ENCODE measurements at places on chromosomes 5 and 9.

GRCh38 chr9:113922160-113922559 lies 46.1 kb downstream of the ZNF618 start:
- DNase-seq: no peak
- no peak overlapping the region for H3K27ac ChIP-seq
- H3K4me1 ChIP-seq: no peaks in the 10 kb centered on the region
- H3K4me3 ChIP-seq: no peak overlapping the region

- H3K27ac ChIP-seq: no peak overlapping the region
- H3K27me3 ChIP-seq: no peaks in the 10 kb centered on the region
- no peaks in the 10 kb centered on the region for H3K36me3 ChIP-seq
- no peak for DNase-seq
- no peaks in the 10 kb centered on the region for H3K4me1 ChIP-seq
Measured at GRCh38 chr5:175121457-175121856, 322.5 kb downstream of the DRD1 start.

DNA sequence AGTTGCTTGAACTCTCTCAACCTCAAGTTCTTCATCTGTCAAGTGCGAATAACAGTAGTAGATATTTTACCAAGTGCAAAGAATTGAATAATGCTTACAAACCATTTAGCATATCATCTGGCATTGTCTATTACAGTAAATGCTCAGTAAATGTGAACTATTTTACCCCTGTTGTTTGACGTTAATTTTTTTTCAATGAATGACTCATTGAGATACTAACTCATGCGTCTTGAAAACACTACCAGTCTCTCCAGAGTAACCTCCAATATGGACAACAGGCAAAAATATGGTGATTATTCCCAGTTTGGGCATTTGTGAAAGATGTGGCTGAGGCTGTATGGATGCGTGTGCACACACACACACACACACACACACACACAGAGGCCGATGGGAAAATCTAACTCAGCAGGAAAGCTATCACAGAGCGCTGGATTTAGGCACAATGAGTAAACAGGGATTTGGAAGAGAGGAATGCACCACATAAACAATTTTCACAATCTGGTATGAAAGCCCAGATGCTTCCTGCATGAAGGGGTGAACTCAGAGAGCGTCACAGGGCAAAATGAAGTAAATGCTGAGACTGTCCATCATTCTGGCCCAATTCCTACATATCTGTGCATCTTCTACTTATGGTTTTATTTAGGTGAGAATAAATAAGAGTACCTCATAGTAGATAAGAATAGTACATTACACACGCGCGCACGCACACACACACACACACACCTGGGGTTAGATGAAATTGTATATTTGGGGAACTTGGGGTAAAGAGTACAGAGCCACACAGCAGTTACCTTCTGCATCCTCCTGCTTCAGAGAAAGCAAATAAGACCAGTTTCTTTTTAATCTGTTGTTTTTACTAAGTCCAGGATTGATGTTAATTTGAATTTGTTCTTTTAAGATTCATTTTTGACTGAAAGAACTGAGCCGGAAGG lies 128.7 kb downstream of the PALM2AKAP2 start:
- peaks cover 32% of the 10 kb centered on the region for H3K4me1 ChIP-seq
- H3K36me3 ChIP-seq: no peaks in the 10 kb centered on the region
- H3K27ac ChIP-seq: no peak overlapping the region
- H3K27me3 ChIP-seq: no peaks in the 10 kb centered on the region
- DNase-seq: no peak

- H3K36me3 ChIP-seq: no peaks in the 10 kb centered on the region
- peak; percentile 64 for DNase-seq
- peaks cover 37% of the 10 kb centered on the region for H3K4me1 ChIP-seq
Measured at GRCh38 chr5:108381350-108381953, 446 bp downstream of the FBXL17 start.

GRCh38 chr5:14038341-14038959 lies 94.0 kb upstream of the DNAH5 start:
- H3K4me3 ChIP-seq: peak overlapping the region; percentile 53
- no peaks in the 10 kb centered on the region for H3K27me3 ChIP-seq
- peaks cover 68% of the 10 kb centered on the region for H3K4me1 ChIP-seq
- DNase-seq: peak; percentile 98
- no peaks in the 10 kb centered on the region for H3K36me3 ChIP-seq
- H3K27ac ChIP-seq: peak overlapping the region; percentile 97

DNA sequence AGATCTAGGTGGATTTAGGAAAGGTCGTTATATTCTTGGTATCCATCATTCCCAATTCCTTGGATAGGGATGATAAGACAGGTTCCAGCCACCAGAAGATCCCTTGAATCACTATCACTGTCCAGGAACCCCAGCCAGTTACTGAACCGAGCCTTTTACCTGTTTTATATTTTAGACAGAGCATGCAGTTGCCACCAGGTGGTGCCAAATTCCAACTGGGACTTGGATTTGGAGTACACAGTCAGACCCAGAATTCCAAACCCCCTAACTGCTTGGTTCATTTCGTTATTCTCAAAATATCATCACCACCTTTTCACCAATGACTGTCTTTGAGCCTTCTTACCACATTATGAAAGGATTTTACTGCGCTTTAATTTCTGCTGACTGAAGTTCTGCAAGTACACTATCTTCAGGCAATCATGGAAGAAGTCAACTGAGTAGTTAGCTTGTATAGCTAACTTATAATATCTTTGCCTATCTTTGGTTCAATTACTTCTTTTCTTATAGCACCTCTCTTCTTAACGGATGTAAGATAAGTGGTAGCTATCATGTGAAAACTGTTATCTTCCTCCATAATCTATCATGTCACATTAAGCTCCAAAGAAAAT lies 191.8 kb downstream of the PRR16 start:
- H3K4me3 ChIP-seq: no peak overlapping the region
- H3K27me3 ChIP-seq: no peaks in the 10 kb centered on the region
- H3K36me3 ChIP-seq: no peaks in the 10 kb centered on the region
- DNase-seq: peak; percentile 64

- DNase-seq: no peak
- no peaks in the 10 kb centered on the region for H3K27me3 ChIP-seq
- H3K36me3 ChIP-seq: no peaks in the 10 kb centered on the region
- peaks cover 9% of the 10 kb centered on the region for H3K4me1 ChIP-seq
- no peak overlapping the region for H3K27ac ChIP-seq
- H3K4me3 ChIP-seq: peak overlapping the region; percentile 76
Measured at GRCh38 chr5:9544056-9544455, 1.8 kb downstream of the SEMA5A start.

DNA sequence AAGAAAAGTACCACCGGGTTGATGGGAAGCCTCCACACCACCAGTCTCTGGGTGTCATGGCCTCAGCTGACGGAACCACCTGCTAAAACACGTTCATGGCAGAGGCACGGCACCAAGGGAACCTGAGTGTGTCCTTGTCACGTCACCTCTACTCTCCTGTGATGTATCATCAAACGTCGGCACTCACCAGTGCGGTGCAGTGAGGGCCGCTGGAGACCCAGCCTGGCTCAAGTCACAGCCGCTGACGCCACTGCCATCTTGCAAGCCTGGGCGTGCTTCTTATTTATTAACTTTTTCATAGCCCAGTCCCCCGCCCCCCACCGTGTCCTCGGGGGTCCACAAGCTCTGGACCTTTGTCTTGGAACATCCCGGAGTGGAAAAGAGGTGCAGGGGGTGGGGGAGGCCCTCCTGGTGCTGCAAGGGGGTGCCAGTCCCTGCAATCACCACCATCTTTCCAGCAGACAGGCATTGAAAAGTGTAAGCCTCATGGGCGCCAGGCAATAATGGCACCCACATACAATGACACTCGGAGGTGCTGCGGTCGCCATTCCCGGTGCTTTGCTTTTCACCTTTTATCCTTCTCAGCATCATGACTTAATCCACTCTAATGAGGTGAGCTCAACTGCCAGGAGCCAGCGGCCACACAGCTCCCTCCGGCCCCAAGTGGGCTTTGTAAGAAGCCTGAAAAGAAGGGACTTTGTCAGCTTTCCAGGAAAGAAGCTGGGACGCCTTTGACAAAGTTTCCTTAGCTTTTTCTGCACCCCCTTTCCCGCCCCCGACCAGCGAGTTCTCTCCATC lies 202.3 kb upstream of the IRX1 start:
- no peak for DNase-seq
- no peak overlapping the region for H3K27ac ChIP-seq
- H3K4me3 ChIP-seq: no peak overlapping the region
- H3K4me1 ChIP-seq: no peaks in the 10 kb centered on the region

GRCh38 chr9:17588941-17589340 lies 10.1 kb downstream of the SH3GL2 start:
- H3K36me3 ChIP-seq: no peaks in the 10 kb centered on the region
- H3K27me3 ChIP-seq: no peaks in the 10 kb centered on the region
- no peak for DNase-seq
- H3K27ac ChIP-seq: no peak overlapping the region
- no peak overlapping the region for H3K4me3 ChIP-seq

DNA sequence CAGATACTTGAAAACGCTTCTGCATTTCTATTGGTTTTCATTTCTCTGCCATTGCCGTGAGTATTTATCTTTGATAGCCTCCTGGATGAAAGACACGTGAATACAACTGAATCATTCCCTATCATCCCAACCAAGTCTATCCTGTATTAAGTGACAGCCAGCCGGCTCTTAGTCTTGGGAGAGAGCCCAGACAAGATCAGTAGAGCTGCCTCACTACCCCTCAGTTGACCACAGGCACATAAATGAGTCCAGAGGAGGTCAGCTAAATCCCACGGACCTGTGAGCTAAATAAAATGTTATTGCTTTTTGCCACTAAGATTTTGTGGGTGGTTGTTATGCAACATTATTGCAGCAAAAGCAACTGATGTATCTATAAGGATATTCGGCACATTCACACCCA lies 639.0 kb upstream of the ACO1 start:
- H3K27me3 ChIP-seq: no peaks in the 10 kb centered on the region
- no peaks in the 10 kb centered on the region for H3K4me1 ChIP-seq
- no peak overlapping the region for H3K4me3 ChIP-seq
- H3K27ac ChIP-seq: no peak overlapping the region
- no peaks in the 10 kb centered on the region for H3K36me3 ChIP-seq
- DNase-seq: no peak

GRCh38 chr5:101012880-101013279 lies 109.8 kb upstream of the ST8SIA4 start:
- H3K4me3 ChIP-seq: no peak overlapping the region
- peak; percentile 11 for DNase-seq
- H3K27ac ChIP-seq: no peak overlapping the region
- no peaks in the 10 kb centered on the region for H3K27me3 ChIP-seq
- no peaks in the 10 kb centered on the region for H3K36me3 ChIP-seq

- H3K27me3 ChIP-seq: no peaks in the 10 kb centered on the region
- no peaks in the 10 kb centered on the region for H3K36me3 ChIP-seq
- H3K27ac ChIP-seq: no peak overlapping the region
Measured at GRCh38 chr5:132238169-132238744, 10.6 kb upstream of the P4HA2 start.

DNA sequence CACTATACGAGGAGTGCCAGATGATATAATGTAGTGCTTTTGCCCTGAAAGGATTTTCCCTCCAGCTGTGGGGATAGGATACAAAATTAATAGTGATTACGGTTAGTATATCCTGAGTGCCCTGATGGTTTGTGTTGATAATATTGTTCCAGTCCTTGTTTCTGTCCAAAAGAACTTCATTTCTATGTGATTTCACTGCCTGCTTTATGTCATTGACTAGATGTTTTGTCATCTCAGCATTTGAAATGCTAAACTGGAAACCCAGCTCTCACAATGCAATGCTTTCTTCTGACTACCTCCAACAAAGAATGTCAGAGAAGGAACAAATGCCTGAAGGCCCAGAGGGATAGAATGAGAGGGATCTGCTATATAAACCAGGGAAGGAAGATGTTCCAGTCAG lies 177.8 kb downstream of the NIPBL start:
- H3K36me3 ChIP-seq: peaks cover 9% of the 10 kb centered on the region
- DNase-seq: no peak
- no peaks in the 10 kb centered on the region for H3K4me1 ChIP-seq
- no peak overlapping the region for H3K4me3 ChIP-seq
- no peaks in the 10 kb centered on the region for H3K27me3 ChIP-seq
